ENCODE measurements at places on chromosomes 11 and 22.

DNA sequence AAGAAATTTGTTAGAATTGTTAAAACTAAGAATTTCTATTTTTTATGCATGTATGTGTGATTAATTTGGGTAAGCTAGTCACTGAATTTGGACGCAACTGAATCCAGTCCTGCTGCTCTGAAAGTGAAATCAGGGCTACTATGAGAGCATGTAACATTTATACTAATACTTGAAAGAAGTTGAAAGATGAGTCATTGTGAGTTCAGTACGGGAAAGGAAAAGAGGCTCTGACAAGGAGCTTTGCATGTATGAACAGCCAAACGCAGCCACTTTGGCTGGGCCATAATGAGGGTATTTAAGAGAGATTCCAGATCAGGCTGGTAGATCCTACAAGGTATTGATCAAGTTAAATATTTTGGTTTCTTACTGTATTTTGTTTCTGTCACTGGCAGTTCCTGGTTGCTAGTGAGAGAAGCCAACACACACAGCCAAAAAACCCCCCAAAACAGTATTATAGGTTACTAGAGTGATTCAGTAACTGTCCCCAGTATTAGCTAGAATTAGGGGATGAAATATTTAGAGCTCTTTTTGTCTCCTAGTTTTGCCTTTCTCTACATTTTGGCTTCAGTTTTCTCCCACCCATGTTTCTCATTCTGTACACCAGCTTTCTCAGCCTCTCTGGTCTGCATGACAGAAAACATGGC is 14.1 kb downstream of the AASDHPPT start:
- no peak for DNase-seq

- DNase-seq = no peak
Observed at GRCh38 chr11:62908468-62909072, 12.6 kb downstream of the CHRM1 start.

- DNase-seq = no peak
Observed at GRCh38 chr11:122524898-122525297, 130.6 kb upstream of the UBASH3B start.

GRCh38 chr22:37716708-37717107 is 19.9 kb downstream of the TRIOBP start:
- DNase-seq = no peak

DNA sequence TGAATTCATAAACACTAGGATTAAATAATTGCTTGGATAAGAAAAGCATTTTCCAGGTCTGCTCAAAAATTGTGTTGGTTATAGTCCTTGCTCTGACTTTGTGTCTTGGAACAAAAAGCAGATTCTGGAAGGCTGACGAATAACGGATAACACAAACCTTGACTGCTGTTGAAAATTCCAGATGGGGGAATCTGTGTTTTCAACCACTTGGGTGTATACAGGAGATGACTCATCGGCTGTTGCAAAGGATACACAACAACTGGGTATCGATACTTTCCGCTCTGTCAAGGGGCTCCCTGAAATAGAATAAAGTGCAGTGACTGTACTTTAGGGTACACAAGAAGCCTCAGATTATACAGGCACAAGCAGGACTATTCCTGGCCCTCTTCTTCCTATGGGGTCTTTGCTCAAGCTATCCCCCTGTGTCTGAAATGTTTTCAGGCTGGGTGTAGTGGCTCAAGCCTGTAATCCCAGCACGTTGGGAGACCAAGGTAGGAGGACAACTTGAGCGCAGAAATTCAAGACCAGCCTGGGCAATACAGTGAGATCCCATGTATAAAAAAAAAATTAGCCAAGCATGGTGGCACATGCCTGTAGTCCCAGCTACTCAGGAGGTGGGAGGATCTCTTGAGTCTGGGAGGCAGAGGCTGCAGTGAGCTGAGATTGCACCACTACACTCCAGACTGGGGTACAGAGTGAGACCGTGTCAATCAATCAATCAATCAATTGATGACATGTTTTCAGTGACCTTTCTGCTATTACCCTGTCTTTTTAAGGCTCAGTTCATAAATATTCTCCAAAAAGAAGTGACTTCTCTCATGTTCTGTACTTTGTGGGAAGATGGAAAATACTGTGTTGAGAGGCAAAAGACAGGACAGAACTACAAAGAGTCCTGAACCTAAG is 48.6 kb upstream of the UCP3 start:
- DNase-seq = no peak

DNA sequence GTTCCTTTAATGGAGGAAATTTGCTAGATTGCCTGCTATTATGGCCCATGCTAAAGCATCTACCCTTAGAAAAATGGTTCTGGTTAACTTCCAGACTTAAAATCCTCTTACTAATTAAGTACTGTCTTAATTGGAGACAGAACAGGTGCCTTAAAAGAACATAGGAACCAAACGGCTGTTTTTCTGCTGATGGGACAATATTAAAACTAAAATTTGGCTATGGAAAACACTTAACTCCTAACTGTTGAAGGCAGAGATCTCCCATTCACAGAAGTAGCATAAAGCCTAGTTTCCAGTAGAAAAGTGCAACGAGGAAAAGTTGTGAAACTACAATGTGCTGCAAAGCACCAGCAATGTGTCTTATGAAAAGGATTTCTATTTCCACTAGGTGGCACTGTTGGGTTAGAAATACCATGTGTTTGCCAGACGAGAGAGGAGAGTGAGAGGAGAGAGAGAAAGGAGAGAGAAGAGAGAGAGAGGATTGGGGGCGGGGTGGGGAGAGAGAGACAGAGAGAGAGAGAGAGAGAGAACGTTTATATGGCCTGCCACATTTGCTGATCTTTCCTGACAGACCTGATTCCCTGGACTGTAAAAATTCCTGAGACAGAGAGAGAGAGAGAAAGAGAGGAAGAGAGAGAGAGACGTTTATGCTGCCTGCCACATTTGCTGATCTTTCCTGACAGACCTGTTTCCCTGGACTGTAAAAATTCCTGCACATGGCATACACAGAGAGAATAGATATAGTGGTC is 51.5 kb downstream of the FAM181B start:
- peak; percentile 62 for DNase-seq

DNA sequence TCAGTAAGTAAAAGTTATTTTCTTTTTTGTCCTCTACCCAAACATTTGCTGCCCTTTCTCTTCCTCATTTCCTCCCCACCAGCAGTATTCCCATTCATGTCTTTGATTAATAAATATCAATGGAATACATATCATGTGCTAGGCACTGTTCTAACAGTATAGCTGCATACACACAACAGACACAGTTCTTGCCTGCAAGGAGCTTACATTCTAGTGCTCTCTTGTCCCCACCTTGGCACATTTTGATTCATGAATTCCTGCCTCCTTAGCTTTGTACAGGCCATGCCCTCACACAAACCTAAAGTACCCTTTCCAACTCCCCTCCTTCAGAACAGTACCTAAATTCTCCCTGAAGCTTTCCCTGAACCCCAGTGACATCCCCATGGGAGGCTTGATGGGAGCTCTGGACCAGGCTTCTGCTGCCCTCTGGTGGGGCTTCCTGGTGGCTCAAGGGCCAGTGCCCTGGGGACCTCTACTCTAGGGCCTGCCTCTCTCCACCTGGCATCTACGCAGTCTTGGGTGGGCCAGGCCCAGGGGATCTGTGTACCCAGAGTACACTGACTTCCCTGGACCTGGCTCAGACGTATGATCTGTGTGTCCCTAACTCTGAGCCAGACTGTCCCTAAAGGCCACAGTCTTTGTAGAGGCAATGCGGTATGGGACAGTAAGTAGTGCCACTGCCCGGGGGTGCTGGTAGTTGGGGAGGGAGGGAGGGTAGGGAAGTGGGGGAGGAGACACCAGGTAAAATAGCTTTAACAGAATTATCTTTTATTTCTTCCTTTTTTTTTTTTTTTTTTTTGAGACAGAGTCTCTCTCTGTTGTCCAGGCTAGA is 14.1 kb downstream of the RPS13 start:
- DNase-seq = peak; percentile 93

GRCh38 chr22:43919106-43919973 is 4.3 kb upstream of the PNPLA3 start:
- DNase-seq = no peak

DNA sequence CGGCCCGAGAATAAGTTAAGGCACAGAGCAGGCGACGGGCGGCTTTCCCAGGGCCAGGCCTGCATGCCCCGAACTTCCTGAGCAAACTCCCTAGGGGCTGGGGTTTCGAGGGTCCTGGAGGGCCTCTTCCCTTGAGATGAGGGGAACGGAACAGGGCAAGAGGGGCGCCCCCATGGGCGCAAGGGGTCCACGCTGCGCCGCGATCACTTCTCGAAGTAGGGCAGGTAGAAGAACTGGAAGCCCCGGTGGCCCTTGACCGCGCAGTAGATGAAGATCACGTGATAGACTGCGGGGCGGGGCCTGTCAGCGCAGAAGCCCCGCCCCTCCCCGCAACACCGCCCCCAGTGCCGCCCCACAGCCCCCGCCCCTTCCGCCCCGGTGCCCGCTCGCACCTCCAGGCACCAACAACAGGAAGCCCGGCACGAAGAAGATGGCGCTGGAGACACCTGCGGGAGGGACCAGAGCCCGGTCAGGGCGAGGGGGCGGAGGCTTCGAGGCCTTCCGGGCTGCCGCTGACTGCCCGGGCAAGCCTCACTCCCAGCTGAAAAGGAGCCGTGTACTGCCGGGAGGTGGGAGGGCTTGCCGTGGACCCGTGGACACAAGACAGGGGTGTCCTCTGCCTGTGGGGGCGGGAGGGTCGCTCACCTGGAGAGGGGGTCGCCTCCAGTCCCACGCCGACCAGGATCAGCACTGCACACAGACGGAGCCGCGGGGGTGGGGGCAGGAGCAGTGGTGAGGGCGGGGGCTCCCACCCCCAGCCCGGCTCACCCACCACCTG is 4.5 kb downstream of the TMEM134 start:
- peak; percentile 98 for DNase-seq

DNA sequence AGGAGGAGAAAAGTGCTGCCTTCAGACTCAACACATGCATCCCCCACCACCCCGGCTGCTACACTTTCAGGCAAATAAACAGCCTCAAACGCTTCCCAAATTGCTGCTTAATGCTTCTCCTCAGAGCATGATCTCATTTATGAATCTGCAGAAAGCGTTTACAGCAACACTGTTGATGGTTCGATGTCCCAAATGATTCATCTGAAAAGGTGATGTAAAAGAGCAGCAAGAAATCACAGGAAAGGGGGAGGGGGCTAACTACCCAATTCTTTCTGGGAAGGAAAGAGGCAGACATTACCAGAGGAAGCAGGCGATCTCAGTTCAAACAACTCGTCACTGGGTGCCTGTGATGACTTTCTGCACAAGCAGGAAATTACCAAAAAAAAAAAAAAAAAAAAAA is 119.6 kb downstream of the TENM4 start:
- peak; percentile 20 for DNase-seq

- no peak for DNase-seq
Observed at GRCh38 chr11:72969894-72970335, 155.7 kb downstream of the ATG16L2 start.

GRCh38 chr11:47850337-47850736 is 2.2 kb upstream of the NUP160 start:
- DNase-seq = no peak

- DNase-seq = peak; percentile 29
Observed at GRCh38 chr11:48122246-48122645, 94.4 kb upstream of the OR4B1 start.

- no peak for DNase-seq
Observed at GRCh38 chr11:125295931-125296330, 131.4 kb downstream of the PKNOX2 start.

DNA sequence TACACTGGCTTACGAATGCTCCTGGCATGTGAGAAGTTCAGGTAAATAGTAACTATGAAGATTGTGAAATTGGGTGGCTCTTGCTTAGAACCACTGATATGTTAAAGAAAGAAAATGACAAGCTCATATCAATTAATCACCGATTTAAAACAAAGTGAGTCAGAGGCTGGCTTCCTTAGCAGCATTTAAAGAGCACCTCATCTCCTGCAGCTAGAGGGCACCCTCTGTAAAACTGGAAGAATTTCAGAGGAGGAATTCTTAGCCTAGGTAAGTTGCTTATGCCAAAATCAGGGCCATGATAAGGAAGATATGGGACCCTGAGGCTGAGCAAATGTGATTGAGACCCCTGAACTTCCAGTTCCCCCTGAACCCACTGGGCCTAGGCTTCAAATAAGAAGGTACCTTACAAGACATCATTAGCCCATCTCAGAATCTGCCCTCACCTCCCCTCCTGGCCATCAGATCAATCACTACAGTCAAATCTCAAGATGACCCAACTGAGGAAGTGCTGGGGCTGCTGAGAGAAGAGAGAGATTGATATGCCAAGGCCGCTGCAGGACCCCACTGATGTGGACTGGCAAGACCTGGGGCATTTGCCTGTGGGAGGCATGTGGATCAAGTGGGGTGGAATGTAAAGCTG is 8.6 kb upstream of the CD3E start:
- peak; percentile 53 for DNase-seq

GRCh38 chr11:63769042-63769713 is 603 bp upstream of the ZFTA start:
- peak; percentile 66 for DNase-seq

DNA sequence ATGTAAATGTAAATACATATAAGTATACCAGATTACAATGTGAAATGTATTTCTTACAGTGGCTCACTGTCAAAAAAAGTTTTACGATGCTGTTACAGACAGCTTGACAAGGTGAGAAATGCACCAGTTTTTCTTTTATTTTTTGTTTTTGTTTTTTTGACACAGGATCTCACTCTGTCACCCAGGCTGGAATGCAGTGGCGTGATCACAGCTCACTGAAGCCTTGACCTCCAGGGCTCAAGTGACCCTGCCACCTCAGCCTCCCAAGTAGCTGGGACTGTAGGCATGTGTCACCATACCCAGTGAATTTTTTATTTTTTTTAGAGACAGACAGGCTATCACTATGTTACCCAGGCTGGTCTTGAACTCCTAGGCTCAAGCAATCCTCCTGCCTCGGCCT is 9.2 kb downstream of the CCDC73 start:
- DNase-seq = no peak

Data from endodermal cell (in vitro differentiated cells).